Astrocyte (in vitro differentiated cells and primary cell): ENCODE measurements at places on chromosomes 4 and X. TPM values are rescaled to one million over a fixed set of nuclear protein-coding genes. Genes with fewer than 3 reads are reported as not detected.

DNA sequence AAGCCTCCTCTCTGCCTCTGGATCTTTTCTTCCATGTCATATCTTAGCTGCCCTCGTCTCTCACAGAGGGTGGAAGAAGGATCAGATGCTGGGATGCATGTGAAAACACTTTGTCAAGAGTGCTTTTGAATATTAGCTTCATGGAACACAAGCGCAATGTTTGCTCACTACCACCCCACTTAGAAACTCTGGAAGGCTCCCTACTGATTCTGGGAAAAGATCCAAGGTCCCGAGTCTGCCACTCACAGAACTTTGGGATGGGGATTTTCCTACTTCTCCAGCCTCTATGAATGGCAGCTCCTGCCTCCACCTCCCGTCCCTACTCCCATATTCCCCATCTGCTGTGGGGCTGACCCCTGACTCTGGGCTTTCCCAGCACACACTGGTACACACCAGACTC lies 40.2 kb upstream of the CRMP1 start:
- DNase-seq, result no peak

ERCC6L gene
- 0.55 and 1.0 TPM in 2 replicates for total RNA-seq

GRCh38 chrX:66638591-66639500 lies at the start of gene EDA2R:
TSS of gene EDA2R (minus strand) at chrX:66639078. CDS start at chrX:66616020, 23,058 bp downstream.
- DNase-seq, result peak; percentile 88

EREG gene
- total RNA-seq, result 0.14 and 0.30 TPM in 2 replicates

- DNase-seq, result no peak
These were observed 6.2 kb upstream of the GSPT2 start for GRCh38 chrX:51737091-51737490.

GRCh38 chrX:23610495-23610894 lies 56.8 kb upstream of the PRDX4 start:
- DNase-seq, result peak; percentile 4

TCEAL5 gene
- 0.36 TPM in 1 of 2 replicates, not detected in the other for total RNA-seq

AKAP14 gene
- not detected in 2 replicates for total RNA-seq

GRCh38 chr4:148065075-148065474 lies 333.2 kb downstream of the ARHGAP10 start:
- DNase-seq, result peak; percentile 80

DNA sequence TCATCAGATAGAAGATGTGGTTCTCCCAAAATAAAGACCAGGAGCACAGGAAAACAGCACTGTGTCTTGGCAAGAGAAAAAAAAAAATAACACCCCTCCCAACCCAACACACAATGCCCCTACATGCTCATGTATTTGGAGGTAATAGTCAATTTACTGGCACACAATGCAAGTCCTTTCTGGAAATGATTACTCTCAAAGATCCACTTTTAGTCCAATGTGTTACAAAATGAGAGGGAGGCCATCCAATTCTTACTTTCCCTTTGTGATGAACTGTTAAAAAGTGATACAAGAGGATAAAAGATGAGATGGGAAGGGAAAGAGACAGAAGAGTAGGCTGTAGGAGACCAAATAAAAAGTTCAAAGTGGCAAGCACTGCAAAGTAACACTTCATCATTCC lies 180.3 kb upstream of the DKK2 start:
- DNase-seq, result no peak

DNA sequence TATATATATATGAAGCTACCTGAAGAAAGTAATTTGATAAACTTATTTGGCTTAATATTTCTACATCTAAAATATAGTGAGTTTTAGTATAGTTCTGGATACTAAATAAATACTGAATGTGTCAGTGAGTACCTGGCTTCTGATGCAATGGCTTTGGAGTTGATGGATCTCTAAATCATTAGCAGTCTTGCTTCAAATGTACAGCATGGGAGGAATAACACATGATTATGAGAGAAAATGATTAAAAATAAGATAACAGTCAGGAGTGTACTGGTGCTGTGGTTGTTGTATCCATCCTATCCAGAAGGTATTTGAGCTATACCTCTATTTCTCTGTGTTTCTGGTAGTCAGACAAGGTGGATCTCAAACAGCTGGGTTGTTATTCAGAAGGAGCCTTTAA lies 641.3 kb downstream of the TRAM1L1 start:
- no peak for DNase-seq

DNA sequence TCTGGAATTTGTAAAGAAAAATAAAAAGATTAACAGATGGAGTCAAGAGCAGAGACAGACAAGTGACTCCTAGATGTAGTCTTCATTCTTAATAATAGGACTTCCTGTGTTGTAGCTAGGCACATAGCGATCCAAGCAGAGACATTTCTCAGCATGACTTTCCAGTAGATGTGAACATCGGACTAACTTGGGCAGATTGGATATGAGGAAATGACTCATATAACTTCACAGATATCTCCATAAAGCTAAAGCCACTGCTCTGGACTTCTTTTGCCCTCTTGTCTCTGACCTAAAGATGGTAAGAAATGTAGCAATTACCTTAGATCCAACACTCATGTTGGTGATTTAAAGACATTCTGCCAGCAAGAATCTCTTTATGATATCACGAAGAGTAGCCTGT lies 131.7 kb downstream of the EPHA5 start:
- peak; percentile 78 for DNase-seq

DNA sequence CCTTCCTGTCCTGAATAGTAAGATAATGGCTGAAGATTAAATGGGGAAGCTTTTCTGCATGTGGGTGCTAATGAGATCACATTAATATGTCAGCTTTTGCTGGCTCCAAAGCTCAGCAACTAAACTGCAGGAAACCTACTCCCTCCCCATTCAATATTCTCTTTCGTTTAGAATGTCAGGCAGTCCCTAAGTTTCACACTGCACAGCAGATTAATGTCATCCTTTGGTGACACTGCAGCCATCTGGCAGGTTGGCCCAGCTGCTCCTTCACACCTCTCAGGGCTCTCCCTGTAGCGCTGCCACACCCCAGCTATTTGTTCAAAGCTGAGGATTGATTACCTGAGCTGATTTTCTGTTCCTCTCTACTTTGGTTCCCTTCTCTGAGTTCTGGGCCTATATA lies 110.5 kb downstream of the KDR start:
- DNase-seq, result no peak

DNA sequence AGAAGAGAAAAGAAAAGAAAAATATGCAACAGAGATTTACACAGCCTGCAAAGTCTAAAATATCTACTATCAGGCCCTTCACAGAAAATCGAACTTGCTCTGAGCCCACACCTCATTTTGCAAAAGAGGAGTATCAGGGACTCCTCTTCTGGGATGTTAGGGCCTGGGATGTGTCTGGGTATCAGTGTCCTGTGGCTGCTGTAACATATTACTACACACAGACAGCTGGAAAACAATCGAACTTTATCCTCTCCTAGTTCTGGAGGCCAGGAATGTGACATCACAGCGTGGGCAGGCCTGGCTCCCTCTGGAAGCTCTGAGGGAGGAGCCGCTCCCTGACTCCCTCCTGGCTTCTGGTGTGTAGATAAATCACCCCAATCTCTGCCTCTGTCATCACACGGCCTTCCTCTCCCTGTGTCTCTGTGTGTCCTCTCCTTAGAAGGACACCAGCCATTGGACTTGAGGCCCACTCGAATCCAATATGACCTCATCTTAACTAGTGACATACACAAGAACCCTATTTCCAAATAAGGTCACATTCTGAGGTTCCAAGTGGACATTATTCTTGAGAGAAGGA lies 52.9 kb downstream of the PPP2R2C start:
- DNase-seq, result no peak

DNA sequence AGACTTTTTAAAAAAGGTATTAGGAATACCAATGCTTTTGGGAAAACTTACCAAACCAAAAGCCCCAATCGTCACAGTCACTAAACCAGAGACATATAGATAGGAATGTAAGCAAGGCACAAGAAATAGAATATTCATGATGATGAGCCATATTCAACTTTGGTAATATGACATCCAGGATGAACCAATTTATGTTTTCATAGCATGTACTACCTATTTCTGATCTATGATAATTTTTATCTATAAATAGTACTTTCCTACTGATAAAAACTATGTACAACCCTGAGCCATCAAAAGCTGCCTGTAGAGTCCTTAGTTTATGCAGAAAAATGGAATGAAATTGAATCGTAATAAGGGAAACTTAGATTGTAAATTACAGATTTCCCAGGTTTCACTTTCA lies 18.9 kb downstream of the CAMK2D start:
- no peak for DNase-seq

SERPINA7 gene
- total RNA-seq, result not detected in 2 replicates

TCP11X2 gene
- not detected in 2 replicates for total RNA-seq

DNA sequence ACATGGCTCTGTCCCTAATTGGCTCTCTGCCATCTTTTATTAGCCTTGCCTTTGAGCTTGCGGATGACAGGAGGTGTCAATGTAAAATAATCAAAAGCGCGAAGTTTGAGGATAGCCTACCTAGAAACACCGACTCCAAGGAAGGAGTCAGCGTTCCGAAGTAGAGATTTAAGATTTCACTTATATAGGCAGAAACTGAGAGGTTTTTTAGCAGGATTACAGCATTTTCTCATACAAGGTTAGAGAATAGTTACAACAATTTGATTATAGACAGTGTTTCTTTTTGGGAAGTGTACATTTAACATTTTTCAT lies 499 bp upstream of the NFXL1 start:
- DNase-seq, result no peak

MYOZ2 gene
- 0.24 and 1.1 TPM in 2 replicates for total RNA-seq

DNA sequence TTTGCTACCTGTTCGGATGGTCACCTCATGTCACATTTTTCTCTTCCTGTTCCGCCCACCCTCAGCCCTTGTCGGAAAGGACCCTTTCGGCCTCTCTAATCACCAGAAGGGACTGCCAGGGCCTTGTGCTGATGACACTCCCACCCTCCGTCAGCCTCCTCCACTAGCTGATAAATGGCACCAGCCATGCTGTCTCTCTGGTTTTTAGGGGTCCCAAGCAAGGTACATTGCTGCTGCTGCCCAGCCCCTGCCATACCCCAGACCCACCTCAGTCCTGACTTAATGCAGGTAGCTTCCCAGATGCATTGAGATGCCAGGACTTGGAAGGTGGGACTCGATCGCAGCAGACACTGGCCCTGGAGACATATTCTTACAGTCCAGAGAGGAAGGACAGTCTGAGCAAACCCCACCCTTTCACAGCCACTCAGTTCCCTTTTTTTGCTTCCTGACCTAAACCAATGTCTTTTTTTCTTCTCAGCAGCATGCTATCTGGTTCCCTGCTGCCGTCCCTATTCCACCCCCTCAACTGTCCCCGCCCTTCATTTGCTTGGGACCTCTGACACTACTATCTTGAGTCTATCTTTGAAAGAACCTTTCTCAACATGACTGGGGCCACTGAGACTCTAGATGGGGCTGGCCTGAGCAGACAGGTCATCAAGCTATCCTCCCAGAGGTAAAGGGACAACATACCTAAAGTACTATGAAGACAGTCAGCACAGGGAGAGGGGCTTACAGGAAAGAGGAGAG lies at the start of gene BTK:
Gene BTK (minus strand): TSS at position 397 of the 747 bp plus-strand sequence. CDS start 10,907 bp downstream, outside the sequence.
- no peak for DNase-seq

DNA sequence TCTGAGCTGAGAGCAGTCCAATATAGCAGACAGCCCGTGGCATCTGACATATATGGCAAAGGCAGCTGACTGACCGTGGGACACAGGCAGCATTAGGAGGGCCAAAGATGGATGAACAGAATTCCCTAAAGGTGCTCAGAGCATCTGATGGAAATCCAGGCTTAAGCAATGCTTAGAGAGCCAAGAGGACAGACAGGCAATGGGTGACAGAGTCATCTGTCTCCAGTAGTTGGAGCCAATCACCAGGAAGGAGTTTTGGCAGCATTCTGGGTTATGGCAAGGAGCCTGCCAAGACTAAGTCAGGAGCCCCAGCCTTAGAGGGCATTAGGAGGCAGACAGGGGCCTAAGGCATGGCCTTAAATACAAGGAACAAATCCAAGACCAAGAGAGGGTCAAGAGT lies 153.3 kb upstream of the USP9X start:
- DNase-seq, result no peak

DNA sequence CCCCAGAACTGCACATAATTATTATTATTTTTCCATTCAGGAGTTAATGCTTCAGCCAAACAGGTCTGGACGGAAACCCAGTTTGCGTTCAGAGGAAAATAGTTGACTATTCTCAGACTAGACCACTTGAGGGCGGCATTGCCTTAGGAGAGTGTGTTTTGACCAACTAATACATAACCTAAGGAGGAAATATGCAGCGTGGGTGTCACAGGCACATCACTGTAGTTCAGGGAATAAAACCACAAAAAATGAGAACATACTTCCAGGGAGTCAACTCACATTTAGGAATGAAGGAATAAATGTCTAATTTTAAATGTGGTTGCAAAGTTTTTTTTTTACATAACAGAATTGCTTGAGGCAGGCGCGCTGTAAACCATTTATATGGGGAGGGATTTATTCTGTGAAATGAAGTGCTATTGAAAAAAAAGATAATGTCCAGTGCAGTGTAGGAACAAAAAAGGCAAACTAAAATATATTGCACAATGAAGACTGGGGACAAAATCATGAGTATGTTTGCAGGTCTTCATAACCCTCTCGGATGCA lies 93.3 kb downstream of the SYNPO2 start:
- peak; percentile 95 for DNase-seq

PAGE4 gene
- total RNA-seq, result not detected in 2 replicates

DNA sequence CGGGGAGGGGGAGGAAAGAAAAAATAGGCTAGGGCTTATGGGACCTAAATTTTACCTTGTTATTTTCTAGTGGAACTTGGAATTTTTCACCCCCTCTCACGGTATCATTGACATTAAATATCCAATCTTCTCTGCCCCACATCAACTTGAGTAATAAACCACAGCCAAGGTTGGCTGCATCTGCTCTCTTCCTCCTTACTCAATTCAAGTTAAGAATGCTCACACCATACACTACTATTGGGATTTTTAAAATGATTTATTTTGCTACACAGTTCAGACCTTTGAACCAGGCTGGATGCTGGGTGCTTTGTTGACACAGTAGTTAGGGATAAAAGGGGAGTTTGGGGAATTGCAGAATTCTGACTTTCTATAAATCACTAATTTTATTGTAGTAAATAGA lies 78.2 kb upstream of the DHX15 start:
- DNase-seq, result no peak

DNA sequence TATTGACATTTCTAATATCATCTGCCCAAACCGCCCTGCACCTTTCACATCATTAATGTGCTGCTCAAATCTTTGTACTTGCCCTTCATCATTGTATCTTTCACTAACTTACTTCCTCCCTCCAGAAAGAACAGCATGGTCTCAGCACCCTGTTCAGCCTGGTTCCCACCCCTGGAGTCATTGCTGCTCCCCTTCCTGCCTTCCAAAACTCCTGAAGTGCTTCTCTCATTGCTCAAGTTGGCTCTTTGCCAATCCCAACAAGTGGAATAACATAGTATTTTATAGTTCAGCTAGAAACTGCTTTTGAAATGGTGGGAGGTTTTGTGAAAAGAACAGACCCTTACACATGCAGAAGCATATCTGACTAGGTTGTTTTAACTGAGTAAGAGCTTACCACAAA lies 14.0 kb upstream of the TTC29 start:
- DNase-seq, result peak; percentile 35

SHISA3 gene
- total RNA-seq, result not detected in 2 replicates

- DNase-seq, result peak; percentile 74
These were observed 92.2 kb upstream of the RAPGEF2 start for GRCh38 chr4:159010563-159011260.

DNA sequence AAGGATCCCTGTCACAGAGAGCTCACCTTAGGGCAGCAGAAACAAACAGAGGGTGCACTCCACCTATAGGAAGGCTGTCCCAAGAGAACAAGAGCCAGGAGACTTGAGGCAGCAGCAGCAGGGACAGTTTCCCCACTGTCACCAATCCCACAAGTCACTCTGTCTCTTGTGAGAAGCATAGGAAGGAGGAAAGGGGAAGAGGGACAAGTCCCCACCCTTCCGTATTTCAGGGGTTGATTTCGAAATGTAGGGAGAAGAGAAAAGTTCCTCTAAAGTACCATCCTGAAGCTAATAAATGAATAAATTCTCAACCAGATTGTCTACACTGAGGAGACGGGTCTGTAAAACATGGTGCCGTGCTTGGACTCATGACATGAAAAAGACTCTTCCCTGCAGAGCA lies 9.5 kb upstream of the TLR8 start:
- no peak for DNase-seq

NCBP2L gene
- total RNA-seq, result not detected in 2 replicates
